ENCODE measurements at places on chromosomes 4 and X.

GRCh38 chr4:92184566-92184965 lies 119.2 kb upstream of the GRID2 start:
- DNase-seq = no peak

DNA sequence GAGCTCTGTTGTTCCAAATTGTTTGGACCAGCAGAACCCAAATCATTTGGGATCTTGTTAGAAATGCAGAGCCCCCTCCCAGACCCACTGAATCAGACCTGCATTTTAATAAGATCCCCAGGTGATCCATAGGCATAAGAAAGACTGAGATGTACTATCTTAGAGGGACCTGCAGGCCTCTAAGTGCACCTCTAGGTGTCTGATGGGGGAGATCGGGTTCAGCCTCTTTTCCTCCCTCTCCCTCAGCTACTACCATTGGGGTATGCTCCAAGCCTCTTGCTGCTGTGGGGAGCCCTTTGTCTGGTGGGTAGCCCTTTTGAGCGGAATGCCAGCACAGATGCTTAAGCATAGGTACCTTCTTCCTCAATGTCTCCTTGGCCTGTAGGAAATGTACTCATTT lies 63.8 kb upstream of the RPS6KA3 start:
- no peak for DNase-seq

DNA sequence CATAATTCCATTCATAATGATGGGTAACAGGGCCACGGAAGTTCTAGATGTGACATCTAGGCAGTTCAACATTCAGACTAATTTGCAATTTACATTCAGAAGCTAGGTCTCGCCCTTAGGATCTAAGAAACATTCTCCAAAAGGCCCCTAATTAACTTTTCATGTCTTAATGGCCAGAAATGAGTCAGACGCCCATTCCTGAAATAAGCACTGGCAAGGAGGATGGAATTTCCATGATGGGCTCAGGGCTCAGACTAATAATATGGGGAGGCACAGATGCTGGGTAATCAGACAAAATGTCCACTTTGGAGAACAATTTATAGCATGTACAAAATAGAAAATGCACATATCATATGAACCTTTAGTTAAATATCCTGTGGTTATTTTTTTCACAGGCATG lies 102.8 kb upstream of the RPS6KA3 start:
- no peak for DNase-seq

DNA sequence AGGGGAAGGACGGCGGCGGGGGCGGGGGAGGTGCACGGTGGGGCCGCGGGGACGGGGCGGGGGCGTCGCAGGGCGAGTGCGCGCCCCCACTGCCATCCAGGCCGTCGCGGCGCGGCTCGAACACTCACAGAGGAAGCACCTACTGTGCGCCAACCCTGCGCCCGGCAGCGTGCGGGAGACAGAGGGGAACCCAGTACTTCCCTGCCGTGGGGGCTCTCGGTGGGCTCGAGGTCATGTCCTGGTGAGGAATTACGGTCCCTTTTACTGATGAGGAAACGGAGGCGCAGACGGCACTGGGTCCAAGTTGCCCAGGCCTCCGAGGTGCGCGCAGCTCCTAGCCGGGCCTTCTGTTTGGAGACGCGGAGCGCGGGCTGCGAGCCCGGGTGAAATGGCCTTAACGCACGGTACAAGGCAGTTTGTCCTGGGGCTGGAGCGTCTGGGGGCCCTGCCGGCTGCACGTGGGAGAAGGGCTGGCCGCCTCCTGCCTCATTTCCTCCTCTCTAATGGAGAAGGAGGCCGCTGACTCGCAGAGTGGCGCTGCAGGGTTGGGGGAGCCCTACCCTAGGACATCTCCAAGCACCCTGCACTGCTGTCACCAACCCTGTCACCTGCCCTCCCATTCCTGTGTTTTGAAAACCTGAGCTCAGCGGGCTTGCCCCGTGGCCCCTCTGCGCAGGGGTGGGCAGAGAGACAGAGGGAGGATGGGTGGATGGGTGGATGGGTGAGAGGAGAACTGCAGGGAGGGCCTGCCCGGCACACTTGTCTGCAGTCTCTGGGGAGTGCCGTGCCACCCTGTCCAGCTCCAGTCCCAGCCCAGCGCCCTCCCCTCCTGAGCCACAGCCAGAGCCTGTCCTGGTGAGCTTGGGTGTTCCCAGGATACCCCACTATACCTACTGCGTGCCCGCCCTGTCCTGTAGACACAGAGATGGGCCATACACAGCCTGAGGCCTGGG lies 106.0 kb downstream of the ADRA2C start:
- DNase-seq = no peak

- no peak for DNase-seq
Measured at GRCh38 chrX:130097507-130098209, 12.6 kb downstream of the ELF4 start.

GRCh38 chr4:1978226-1978625 lies 30.5 kb downstream of the NELFA start:
- no peak for DNase-seq

- DNase-seq = no peak
Measured at GRCh38 chrX:51851507-51852085, 41.8 kb upstream of the MAGED1 start.

DNA sequence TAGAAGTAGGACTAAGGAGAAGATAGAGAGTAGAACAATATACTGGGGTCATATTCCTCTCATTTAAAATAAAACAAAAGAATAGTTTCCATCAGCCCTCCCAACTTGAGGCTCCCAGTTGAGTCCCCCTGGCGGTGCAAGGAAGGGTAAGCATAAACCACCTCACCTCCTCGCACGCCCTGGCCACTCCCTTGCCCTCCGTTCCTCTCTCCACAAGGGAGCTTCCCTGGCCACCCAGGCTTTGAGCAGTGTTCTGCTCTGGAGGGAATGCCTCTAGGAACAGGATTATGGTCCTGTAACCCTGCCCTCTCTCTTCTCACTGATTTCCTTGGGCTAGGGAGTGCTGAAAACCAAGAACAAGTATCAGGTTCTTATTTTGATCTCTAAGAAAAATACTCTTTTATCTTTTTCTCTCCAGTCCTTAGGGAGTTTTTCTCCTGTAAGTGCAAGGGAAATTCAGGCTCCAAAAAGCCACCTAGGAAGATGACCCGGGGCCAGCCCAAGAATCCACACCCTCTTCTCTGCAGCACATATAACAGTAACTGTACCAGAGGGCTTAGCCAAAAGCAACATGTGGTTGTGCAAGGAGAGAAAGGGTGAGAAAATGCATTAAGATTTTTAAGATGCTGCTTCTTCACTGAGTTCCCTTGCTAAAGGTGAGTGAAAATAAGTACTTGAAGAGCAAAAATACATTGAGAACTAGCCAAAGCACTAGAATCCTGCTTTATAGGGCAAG lies 69.9 kb downstream of the USP38 start:
- DNase-seq = no peak

DNA sequence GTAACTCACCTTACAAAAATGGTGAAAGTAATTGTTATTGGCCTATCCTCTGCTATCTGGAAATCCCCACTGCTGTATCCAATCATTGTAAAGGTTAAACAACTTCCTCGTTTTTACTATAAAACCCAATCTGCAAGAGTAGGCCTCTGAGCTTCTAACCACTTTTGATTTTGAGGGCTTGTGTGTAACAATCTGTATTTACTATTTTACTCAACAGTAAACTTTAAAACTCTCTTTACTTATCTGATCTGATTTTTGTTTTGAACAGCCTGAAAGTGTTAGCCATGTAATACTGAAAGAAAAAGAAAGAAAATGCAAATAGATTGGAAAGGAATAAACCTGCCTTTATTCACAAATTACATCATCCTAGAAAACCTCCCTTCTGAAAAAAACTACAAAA lies 63.1 kb downstream of the SLC10A7 start:
- no peak for DNase-seq

DNA sequence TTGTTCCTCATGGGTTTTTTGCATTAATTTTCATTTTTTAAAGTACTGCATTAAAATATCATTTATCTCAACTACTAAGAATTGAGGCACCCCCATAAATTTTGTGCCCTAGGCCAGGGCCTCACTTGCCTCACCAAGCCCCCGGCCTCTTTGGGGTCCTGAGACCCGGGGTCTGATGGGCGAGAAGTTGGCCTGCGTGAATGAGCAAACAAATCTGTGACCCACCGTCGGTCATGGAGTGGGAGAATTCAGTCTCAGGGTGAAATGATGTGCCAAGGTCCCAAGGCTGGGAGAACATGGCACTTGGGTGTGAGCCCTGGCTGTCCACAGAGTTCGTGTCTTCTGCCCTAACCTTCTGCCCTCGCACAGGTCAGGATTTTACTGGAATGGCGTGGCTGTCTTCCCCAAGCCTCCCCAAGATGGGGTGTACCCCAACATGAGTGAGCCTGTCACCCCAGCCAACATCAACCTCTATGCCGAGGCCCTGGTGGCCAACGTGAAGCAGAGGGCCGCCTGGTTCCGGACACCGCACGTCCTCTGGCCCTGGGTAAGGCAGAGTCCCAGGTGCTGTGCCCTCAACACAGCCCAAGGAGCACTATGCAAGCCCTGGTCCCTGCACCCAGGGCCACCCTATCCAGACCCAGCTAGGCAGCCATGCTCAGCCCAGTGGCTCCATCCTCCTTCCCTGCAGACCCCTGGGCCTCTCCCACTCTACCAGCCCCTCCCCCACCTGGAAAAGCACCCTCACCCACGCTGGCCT lies 18.0 kb downstream of the MAN2B2 start:
- no peak for DNase-seq

GRCh38 chrX:21479695-21480270 lies 105.6 kb downstream of the CNKSR2 start:
- DNase-seq = no peak

DNA sequence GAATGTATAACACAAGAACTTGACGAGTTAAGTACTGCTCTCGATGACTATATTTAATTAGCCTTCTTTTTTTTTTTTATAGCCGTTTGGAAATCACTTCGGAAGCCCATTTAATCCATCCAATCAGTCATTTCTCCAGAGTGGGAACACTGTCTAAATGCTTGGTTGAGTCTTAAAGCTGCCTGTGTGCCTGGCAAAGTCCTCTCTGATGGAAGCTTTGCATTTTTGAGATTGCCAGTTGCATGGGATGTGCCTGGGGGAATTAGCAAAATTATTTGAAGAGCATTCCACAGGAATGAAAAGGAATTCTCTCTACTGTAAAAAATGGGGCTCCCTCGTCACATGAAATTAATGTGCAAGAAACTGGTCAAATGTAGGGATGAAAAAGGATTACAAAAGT lies 398.8 kb upstream of the RPS6KA3 start:
- DNase-seq = no peak

DNA sequence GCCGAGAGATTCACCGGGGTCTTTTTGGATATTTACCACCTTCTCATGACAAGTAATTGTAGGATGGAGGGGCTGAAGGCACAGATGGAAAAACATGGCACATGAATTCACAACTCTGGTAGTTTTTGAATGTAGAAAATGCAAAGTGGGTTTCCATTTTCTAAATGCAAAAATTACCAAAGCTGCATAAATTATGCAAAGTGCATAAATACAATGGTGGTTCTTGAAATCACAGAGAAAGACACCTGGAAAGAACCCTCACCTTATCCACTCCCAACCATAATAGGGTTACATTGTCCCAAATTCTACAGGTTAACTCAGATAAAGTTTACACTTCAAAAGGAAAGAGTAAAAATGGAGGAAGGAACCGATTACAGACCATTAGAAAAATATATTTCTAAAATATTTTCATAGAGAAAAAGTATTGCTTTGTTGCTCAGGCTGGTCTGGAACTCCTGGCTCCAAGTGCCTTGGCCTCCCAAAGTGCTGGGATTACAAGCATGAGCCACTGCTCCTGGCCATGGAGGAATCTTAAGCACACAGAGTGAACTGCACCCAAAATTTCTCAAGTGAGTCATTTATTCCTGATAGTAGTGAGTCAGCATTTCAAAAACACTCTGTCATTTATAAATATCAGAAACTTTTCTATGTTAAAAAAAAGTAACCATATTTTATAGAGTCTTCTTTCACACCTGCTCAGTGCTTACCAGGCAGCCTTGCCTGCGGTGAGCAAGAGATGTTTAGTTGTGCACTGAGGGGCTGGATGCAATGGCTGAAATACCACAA lies 101.4 kb downstream of the FIP1L1 start:
- no peak for DNase-seq

DNA sequence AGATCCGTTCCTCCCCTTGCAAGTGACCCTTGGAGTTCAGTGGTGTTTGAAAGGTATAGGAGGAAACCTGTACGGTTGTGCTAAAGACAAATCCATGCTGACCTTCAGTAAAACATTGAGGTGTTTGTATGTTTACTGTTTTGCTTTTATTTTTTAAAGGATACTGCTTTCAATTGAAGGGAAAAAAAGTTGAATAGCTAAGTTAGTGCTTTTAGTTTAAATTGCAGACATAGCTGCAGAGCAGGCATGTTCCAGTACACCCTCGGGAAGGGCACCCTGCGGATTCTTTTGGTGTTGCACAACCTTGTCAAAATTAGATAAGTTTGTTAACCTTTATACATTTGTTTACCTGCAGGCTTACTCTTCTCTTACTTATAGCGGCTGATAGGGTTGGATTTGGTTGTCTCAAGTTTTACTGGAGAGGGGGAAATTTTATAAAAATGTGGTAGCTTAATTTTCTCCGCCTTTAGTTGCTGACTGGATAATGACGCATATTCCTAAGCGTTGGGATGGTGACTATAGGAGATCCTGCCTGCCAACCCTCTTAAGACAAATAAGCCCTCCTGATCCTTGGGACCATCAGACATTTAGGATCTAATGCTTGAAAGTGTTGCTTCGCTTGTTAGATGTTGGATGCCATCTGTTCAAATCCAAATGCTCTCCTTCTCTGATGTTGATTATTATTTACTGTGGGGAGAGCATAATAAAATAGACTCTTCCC lies 2.0 kb downstream of the RAPGEF2 start:
- no peak for DNase-seq

DNA sequence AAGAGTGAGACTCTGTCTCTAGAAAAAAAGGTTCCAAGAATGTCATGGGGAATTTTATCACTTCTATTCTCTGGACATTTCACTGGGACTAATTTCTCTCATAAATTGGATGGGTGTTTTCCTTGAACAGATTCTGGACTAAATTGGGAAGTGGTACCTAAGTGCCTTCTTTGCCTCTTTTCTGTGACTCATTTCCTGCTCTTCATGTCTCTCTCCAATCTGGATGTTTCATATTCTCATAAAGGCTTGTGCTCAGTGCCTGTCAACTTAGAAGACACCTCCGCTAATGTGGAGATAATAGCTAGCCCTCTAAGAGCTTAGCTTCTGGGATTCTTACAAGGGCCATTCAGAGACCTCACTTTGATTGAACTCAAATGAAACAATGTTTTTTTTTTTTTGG lies 38.0 kb upstream of the IGFBP7 start:
- no peak for DNase-seq

DNA sequence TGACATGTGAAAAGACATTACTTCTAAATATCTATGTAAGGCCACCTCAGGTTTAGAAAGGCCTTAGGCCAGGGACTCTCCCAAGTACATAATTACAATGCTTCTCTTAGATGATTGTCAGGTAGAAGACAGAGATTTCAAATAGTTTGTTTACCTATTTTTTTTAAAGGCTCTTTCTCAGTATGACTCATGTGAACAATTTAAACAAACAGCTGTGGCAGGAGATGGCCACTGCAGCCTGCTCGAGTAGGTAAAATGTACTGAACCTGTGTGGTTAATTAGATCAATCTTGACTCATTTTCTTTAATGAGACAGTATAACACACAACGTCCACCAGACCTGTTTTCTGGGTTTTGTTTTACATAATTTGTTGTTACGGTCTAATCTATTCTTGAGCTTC lies 50.2 kb downstream of the LEF1 start:
- no peak for DNase-seq

Measured in stimulated activated CD8-positive, alpha-beta memory T cell treated with anti-CD3 and anti-CD28 coated beads, Interleukin-7, amount 100 ng/mL, for 1 hour (primary cell).